BJ (cell line): ENCODE measurements at places on chromosomes 2 and 18.

GRCh38 chr2:118124288-118124891, 36.1 kb downstream of the INSIG2 start:
- no peak for DNase-seq

- DNase-seq = no peak
Measured at GRCh38 chr18:1252534-1252933, 347.9 kb downstream of the ADCYAP1 start.

DNA sequence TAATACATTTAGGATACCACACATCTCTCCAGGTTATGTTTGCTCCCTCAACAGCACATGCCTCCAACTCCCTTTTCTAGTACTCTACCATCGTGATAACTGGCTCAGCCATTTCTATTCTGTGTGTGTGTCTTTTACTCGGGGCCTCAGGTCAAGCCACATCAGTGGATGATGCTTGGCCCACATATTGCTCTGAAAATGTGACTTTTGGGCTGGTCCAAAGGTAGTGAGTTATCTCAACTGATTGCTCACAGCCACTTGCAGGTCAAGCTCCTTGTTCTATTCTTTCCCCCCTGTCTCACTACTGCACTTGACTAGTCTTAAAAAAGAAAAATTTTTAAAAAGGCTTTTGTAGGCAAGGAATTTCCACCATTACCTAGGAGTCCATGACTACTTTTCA, 5.5 kb downstream of the DSG4 start:
- no peak for DNase-seq

GRCh38 chr2:31318361-31319336, 84.7 kb downstream of the EHD3 start:
- DNase-seq = no peak

- no peak for DNase-seq
Measured at GRCh38 chr18:53402670-53403069, 821.8 kb downstream of the MBD2 start.

DNA sequence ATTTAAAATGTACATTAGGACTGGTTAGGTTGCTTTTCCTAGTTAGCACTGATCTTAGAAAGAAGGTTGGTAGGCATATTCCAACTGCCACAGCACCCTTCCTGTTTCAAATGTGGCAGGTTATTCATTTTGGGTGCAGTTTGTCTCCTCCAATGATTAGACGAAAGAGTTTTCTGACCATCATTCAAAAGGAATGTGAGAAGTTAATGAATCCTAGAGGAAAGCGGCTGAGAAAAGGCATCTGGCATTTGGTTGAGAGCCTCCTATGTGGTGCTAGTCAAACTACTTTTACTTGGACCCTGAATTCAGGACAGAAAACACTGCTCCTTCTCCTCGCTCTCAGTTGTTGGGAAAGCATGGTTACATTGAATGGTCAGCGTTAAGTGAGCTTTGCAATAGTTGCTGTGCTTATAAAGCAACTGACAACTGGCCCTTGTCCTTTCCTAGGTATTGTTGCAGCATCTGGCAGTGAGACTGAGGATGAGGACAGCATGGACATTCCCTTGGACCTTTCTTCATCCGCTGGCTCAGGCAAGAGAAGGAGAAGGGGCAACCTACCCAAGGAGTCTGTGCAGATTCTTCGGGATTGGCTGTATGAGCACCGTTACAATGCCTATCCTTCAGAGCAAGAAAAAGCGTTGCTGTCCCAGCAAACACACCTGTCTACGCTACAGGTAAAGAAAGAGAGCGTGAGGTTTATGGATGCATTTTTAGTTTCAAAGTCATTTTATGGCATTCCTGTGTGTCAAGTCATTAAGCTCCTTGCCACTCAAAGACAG, 6.1 kb downstream of the TGIF1 start:
- DNase-seq = no peak

DNA sequence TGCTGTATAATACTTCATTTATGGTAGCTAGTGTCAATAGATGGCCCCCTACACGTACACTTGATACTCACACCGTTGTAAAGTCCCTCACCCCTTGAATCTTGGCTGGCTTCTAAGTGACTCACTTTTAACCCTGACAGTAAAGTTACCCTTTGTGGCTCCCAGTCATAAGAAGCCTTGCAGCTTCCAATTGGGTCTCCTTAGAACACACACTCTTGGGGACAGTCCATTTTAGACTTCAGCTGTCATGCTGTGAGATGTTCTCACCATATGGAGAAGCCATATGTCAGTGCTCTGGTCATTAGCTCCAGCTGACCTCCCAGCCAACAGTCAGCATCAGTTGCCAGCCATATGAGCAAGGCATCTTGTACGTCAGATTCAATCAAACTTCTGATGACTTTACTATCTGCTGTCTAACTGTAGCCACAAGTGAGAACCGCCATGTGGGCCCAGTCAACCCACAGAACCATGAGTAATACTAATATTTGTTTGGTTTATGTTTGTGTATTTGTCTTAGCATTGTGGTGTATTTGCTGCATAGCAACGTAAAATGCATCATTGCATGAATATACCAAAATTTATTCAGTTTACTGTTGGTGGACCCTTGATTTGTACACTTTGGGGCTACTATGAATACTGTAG, 68.3 kb downstream of the PTPN4 start:
- DNase-seq = no peak

GRCh38 chr2:62459106-62459505, 46.9 kb downstream of the TMEM17 start:
- DNase-seq = no peak

DNA sequence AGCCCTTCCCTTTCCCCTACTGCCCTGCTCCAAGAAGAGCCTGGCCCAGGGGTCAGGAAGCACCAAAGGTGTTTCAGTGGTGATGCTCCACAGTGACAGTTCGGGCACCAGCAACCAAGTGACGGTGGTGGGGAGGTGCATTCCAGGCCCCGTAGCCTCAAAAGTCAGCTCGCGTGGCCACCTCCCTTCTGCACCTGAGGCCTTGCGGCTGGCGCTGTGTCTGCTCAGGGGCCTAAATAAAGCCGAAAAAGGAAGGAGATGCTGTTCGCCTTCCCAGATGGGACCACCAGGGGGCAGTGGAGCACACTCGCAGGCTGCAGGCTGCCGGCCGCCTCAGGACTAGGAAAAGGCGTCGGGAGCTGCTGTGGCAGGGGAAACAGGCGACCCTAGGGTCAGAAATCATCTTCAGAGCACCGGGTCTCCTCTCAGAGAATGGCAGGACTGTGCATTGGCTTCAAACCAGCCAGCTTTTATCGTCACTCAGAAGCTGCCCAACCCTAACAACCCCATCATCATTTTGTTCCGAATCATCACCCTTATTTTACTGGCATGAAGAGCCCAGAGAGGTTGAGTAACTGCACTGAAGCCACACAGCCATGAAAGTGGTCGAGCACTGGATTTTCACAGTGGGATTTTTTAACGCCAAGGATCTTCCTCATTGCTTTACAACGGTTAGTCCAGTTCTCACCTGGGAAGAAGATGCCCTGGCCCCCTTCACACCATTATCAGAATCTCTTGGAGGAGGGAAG, 213.0 kb upstream of the CELF4 start:
- no peak for DNase-seq

DNA sequence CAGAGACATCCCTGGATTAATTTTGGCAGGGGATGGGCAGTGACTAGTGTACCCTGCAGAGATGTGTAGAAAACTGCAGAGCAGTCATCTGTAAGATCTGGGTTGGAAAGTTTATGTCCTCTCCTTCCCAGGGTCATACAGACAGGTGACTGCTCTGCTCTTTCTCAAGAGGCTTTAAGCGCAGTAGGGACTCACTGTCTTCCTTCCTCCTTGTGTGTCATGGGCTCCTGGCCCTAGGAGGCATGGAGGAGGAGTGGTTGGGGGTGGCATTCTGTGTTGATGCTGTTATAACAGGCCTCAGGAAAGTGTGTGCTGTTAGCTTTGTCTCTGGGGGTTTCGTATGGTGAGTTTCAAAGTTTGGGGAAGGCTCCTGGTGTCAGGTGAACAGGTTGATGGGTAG, 130.5 kb upstream of the MGAT5 start:
- DNase-seq = no peak

GRCh38 chr2:160019374-160020090, 42.9 kb downstream of the PLA2R1 start:
- no peak for DNase-seq

DNA sequence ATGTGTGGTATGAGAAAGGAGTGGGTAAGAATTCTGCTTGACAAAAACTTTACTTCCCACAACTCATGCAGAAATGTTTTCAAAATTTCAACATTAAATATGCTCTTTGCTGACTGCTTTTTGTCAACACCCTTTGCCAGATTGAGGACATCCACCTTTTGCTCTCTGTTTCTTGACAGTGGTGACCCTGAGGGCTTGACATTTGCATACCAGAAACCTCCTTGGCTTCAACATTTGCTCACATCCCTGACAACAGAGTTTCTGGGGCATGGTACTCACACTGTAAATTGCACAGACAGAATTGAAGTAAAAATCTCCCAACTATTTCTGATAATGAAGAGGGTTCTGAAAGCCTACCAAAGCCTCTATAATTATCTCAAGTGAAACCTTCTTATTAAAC, 95.7 kb downstream of the RND3 start:
- no peak for DNase-seq

DNA sequence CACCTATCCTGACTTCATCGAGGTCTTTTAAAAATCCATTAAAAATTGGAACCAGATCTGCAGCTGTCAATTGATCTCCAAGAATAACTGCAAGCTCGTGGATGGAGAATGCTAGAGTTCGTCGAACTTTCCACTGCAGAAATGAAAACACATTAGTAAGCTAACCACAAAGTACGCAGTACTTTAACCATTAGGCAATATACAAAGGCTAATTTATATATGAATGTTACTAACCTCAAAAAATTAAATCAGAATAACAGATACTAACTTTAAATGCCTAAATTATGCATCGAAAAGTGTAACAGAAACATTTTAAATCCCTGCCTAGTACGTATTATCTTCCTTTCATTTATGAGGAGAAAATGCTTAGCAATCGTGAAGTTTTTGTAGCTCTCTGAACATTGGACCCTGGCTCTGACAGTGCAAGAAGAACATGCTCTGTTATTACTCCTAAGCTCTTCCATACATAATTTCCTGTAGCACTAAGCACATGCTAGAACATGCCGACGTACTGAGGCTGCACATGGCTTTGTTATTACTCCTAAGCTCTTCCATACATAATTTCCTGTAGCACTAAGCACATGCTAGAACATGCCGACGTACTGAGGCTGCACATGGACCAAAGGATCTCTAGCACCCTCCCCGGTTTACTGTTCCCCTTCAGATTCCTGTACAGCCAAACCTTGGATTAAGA, 57.0 kb downstream of the PPP4R1 start:
- DNase-seq = no peak

DNA sequence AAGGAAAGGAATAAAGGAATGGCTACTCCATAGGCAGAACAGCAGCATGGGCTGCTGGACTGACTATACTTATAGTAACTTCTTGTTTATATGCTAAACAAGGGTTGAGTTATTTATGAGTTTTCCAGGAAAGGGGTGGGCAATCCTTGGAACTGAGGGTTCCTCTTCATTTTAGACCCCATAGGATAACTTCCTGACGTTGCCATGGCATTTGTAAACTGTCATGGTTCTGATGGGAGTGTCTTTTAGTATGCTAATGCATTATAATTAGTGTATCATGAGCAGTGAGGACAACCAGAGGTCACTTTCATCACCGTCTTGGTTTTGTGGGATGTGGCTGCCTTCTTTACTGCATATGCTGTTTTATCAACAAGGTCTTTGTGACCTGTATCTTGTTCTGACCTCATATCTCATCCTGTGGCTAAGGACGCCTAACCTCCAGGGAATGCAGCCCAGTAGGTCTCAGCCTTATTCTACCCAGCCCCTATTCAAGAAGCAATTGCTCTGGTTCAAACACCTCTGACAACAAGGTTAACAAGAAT, 98.6 kb upstream of the CABLES1 start:
- DNase-seq = no peak

DNA sequence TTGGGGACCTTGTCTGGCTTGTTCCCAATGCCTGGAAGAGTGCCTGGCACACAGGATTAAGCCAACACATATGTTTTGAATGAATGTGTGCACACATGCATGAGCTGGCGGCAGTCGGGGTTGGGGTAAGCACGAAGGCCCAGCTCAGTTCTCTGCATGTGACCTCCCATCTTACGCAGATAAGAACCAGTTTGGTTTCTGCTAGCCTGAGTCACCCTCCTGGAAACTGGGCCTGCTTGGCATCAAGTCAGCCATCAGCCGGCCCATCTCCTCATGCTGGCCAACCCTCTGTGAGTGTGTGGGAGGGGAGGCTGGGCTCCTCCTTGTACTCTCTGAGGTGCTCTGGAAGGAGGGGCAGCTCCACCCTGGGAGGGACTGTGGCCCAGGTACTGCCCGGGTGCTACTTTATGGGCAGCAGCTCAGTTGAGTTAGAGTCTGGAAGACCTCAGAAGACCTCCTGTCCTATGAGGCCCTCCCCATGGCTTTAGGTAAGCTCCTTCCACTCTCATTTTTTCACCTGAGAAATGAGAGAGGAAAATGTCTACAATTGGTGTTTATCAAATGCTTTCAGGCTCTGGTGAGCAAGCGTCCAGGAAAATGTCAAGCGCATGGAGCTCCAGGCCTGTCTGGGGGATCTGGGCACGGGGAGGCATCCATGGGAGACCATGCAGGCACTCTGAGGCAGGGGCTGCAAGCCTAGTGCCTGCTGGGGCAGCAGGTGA, 9.7 kb upstream of the IL1RN start:
- DNase-seq = peak; percentile 80

- DNase-seq = no peak
Measured at GRCh38 chr2:121356058-121356640, 71.1 kb upstream of the TFCP2L1 start.

- DNase-seq = peak; percentile 58
Measured at GRCh38 chr2:6823111-6823510, 42.6 kb downstream of the CMPK2 start.
